ENCODE measurements at places on chromosomes 2 and 18. TPM values are rescaled to one million over a fixed set of nuclear protein-coding genes. Genes with fewer than 3 reads are reported as not detected.

DNA sequence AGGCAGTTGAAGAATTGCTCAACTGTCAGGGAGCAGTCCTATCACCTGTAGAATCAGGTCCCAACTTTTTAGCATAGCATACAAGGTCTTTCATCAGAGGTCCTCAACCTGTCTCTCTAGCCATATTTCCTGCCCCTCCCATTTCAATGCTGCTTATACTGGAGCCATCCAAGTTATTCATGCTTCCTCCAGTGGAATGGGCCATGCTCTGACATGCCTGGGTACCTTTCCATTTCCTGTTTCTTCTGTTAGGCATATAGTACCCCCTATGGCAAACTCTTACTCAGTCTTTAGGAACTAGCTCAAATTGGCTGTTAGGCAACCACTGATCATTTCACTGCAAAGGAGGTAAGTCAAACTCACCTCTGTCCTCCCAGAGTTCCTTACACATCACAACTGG is 51.0 kb upstream of the ABCA12 start:
- DNase-seq = no peak

DNA sequence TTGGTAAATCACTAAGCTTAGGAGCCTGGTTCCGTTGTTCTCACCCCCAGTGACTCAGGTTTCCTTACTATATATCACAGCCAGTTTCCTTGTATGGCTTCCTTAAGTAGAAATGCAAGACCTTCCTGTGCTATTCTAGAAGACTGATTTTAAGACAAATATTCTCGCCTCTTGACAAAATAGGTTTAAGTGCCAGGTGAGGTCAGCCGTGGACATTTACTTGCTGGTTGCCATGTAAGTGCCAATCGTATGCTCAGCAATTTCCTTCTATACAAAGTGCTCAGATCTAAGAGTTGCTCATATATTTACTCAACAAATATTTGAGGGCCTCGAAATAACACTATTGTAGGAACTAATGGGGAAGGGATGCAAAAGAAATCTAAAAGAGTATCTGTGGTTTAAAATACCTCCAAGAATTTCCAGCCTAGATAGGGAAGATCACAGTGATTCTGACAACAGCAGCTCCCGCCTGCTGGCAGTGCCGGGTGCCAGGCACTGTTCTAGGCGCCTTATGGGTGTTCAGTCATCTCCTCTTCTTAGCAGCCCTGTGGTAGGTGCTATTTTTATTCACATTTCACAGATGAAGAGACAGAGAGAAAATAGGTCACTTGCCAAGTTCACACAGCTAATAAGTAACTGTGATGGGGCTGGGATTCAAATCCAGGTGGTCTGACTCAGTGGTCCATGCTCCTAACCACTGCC is 95.3 kb upstream of the B3GNT7 start:
- no peak for DNase-seq

DNA sequence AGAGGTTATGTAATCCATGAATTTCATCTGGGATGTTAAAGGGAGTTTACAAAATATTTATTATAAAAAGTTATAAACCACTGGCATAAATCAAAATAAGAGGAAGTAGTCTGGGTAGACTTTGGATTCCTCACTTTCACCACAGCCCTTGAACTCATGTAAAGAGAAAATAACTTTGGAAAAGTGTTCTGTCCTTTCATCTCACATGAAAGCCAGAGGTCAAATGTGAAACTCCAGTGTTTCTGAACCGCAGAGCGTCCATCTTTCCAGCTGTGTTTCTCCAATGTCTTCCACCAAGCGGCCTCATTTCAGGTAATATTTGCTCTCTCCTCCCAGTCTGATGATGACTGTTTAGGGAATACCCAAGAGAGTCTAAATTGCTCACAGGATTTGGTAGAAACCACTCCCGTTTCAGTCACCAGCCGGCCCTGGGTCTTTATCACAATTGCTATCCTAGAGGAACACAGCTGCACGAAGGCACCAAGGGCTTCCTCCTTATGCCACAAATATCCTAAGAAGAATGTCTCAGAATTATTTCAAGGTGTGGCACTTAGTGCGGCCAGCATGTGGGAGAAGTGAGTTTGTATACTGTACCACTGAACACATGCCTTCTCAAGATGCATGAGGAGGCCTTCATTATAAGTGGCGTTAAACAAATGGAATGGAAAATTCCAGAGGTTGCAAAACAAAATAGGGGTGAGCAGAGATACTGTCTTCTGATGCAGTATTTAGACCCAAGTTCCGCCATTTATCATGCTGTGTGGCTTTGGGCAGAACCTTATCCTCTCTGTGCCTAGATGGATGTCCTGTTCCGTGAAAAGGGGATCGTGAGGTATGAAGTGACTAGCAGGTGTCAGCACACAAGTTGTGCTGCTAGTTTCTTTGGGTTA is 63.8 kb downstream of the ACTR2 start:
- DNase-seq = no peak

DNA sequence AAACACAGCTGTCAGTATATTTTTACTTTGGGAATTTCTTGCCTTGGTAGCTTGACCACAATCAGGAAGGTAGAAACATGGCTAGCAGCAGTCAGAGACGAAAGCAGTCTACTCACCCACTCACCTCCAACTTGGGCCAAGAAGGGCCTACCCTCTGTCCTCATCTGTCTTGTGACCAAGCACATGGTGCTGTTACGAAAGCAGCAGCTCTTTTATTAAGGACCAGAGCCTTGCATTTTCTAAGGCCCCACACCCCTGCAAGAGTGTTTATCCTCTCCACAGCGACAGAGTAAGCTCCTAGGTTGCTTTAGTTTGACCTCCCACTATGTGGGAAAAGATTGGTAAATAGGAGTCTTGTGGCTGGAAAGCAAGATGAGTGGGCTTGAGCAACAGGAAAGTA is 31.3 kb upstream of the MSTN start:
- no peak for DNase-seq

DNA sequence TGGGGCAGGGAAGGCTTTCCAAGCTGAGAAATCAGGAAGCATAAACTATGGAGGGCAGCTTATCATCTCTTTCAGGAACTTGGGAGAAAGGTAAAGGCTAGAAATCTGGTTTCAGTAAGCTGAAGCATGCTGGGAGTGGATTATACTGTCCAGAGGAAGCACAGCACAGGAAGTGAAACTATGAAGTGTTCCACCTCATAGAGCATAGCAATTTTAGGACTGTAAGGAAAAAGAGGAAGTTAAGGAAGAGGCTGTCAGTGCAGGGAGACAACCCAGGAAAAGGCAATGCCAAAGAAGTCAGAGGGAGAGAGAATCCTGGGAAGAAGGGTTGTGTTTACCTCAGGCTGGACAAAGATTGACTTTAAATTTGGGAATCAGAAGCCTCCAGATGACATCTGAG is 51.9 kb downstream of the EFEMP1 start:
- DNase-seq = no peak

- peak; percentile 31 for DNase-seq
Measured at GRCh38 chr2:207933396-207934065, 91.8 kb downstream of the PLEKHM3 start.

DNA sequence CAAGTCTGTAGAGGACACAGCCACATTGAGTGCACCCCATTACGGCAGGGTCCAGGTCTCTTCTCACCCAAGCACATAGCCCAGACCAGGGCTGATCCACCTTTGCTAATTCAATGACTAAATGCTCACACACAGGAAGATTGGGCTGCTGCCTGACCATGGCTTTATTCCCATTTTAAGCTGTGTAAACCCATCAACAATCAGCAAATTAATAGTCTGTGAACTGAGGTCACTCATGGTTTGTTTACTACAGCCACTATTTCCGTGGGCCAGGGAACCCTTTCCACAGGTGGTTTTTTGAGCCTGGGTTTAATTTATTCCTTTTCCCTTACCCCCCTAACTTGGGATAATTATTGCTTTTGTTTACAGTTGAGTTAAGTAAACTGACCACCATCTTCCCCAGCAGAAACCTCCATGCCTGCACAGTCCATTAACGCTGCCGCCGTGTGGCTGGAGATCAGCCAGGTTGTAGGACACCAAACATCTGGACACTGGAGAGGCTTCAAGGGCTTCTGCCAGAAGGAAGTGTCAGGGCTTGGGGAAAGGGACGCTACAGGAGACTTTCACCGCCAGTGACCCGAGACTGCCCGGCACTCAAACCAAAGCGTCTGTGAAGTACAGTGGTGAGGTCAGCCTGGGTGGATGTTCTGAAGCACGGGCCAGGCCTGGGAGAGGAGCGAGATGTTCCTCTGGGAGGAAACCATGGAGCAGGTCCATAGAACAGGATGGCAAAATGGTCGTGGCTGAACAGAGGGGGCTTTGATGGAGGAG is 282.9 kb downstream of the DYSF start:
- DNase-seq = no peak

DNA sequence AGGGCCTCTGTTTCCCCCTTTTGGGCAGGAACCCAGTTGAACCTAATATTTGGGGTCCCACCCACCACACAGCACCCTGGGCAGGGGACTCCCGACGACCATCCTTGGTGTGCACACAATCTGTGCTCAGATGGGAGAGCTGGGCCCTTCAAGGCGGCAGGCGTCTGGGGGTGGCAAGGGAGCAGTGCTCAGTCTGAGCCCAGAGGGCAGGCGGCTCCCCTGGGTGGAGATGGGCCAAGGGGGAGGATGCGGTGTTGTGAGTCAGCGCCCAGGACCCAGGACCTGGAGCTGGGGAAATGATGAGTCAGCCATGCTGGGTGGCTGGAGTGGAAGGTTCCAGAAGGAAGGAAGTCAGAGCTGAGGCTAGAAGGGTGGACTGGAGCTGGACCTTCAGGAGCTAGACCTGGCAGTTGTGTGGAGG is 3.8 kb downstream of the PROM2 start:
- no peak for DNase-seq

DNA sequence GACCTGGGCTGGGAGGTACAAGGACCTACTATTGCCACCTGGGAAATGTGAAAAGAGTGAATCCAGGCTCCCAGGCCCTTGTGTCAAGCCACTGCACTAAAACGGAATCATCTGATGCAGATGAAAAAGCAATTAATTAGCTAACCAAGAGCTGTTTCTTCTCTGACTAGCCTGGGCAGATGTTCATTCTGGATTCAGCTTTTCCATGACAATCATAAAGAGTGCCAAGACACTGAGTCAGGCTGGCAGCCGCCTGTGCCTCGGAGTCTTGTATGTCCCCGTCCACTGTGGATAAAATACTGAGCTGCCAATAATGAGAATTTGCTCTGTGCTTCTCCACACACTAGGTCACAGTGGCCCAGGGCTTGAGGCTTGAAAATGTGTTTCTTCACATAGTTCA is 21.7 kb upstream of the LCLAT1 start:
- DNase-seq = no peak

DNA sequence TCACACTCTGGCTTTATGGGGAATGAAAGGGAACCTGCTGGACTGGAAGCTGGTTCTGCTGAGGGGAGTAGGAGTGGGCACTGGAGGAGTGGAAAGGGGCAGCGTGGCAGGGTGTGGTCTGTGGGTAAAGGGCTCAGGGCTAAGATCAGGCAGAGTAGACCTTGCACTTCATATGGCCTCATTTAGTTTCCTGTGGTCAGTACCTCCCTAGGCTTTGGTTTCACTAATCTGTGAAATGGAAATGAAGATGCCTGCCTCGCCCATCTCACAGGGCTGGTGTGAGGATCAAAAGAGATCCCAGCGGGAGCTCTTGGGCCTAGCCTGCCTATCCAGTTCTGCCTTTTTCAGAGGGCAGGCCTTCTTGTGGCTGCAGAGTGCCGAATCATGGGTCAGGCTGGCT is 208.7 kb downstream of the LOXHD1 start:
- DNase-seq = no peak

DNA sequence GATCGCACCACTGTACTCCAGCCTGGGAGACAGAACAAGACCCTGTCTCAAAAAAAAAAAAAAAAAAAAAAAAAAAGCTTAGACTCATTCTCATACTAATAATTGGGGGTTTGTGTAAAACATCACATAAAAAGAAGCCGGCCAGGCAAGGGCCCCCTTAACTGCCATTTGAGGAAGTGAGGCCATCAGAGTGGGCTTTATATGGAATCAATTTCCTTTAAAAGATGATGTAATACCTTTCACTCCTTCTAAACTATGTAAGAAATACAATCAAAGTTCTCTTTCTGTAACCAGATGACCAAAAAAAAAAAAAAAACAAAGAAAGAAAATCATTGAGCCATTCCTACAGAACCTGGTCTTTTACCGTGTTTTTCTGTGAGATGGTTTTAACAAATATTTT is 13.1 kb upstream of the GPR55 start:
- no peak for DNase-seq

GRCh38 chr2:64325477-64325851 is 128.5 kb upstream of the LGALSL start:
- DNase-seq = no peak

DNA sequence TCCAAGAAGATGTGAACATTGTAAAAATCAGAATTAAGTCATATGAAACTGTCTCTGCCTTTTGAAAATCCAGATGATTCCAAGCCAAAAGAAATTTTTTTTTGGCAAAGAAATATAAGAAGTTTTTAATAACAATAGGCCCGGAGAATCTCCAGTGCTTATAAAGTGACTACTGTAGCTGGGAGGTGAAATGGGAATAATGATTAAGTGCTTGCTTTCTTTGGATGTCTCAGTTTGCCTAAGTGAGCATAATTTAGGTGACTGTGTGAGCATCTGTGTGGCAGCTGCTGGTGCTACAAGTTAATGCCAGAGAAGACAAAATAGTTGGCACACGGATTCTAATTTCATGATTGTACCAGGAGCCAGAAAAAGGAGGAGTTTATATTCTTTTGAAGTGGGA is 185.0 kb downstream of the LTBP1 start:
- DNase-seq = no peak

- DNase-seq = no peak
Measured at GRCh38 chr2:8193686-8194615, 487.9 kb upstream of the ID2 start.

- DNase-seq = no peak
Measured at GRCh38 chr2:7665880-7666279, 748.7 kb downstream of the RNF144A start.

DNA sequence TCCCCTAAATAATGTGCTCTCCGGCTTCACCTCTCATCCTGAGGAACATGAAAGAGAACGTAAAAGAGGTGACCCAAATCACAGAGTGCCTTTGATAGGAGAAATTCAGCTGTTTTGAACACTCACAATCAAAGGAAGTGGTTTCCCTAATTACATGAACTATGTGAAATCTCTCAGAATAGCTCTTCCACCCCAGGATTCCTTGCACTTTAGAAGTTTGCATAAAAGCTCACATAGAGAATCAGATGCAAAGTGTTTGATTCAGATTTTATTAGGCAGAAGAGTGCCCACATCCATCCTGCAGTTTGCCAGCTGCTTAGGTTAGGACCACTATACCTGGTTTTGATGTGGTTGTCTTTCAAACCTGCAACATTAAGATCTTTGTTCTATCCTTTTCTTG is 61.0 kb downstream of the MAP3K20 start:
- DNase-seq = no peak

Gene GLI2
- 8.9 TPM for total RNA-seq

Gene ABCA12
- 0.09 TPM for total RNA-seq

Gene SPR
- 0.82 TPM for total RNA-seq

Gene DSG2
- 4.7 TPM for total RNA-seq

Gene NOL4
- 43.4 TPM for total RNA-seq

Gene POTEE
- 0.18 TPM for total RNA-seq

Gene KLHL30
- not detected for total RNA-seq

All from cerebellum (tissue), 4 donors.